ENCODE measurements at places on chromosomes 16 and 17. TPM values are rescaled to one million over a fixed set of nuclear protein-coding genes. Genes with fewer than 3 reads are reported as not detected.

GRCh38 chr17:2366747-2367494 lies 29.6 kb downstream of the SGSM2 start:
- H3K36me3 ChIP-seq = peaks cover 17% of the 10 kb centered on the region
- H3K27ac ChIP-seq = no peak overlapping the region
- H3K27me3 ChIP-seq = no peaks in the 10 kb centered on the region
- peaks cover 45% of the 10 kb centered on the region for H3K4me1 ChIP-seq
- DNase-seq = no peak

Gene OR4D2
- total RNA-seq = not detected

DNA sequence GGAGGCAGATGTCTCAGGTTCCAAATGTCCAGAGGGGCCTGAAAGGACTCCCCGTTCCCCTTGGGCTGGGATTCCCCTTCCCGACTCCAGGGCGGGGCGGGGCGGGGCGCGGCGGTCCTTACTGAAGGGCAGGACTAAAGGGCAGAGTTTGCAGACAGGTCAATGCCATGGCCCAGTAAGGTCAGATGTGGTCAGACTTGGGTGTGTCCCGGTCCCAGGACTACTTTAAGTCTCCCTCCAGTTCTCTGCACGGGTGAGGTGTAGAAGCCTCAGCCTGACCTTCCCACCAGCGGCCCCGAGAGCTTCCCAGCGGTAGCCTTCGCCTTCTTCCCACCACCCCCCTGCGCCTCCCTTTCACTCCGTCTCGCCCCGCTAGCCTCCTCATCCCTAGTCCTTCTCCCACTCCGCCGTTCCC lies 532 bp downstream of the KDM6B start:
- DNase-seq = no peak
- no peaks in the 10 kb centered on the region for H3K36me3 ChIP-seq
- peak overlapping the region; percentile 76 for H3K4me3 ChIP-seq
- peaks cover 47% of the 10 kb centered on the region for H3K4me1 ChIP-seq
- no peaks in the 10 kb centered on the region for H3K27me3 ChIP-seq

Gene CLEC19A
- not detected for total RNA-seq

Gene ADAP2
- 11.1 TPM for total RNA-seq

DNA sequence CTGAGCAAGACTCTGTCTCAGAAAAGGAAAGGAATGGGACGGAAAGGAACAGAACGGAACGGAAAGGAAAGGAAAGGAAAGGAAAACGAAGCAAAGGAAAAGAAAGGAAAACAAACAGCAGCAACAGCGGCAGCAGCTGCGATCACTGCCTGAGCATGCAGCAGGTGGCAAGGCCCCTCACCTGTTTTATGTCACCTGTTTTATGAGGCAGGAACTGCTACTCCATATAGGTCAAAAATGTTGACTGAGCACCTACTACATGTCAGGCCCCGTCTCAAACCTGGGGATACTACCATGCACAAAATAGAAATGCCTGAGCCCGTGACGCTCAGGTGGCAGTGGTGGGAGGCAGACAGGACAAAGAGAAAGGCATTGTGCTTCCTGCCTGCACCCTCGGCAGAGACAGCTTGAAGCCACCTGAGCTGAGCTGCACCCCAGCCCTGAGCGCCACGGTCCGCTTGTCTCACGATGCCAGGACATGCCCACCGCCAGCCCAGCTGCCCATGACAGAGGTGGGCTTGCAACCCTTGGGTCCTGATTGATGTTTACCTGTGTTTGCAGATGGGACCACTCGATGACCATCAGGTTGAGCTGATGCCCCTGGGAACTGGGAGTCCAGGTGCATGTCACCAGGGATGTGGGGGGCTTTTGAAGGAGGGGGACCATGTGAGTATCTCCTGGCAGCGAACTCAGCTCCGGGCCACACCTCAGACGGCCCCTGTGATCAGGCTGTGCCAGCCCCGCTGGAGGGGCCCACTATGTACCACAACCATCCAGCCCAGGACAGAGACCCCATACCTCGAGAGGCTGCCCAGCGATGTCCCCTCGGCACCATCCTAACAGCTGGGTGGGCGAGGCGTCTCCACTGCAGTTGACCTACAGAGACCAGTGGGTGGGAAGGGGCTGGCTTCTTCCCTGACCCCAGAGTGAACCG lies 77.4 kb downstream of the RMI2 start:
- no peaks in the 10 kb centered on the region for H3K36me3 ChIP-seq
- DNase-seq = no peak
- H3K27me3 ChIP-seq = no peaks in the 10 kb centered on the region
- no peak overlapping the region for H3K27ac ChIP-seq

Gene SECTM1
- total RNA-seq = 3.1 TPM

- DNase-seq = no peak
- H3K4me3 ChIP-seq = no peak overlapping the region
- no peak overlapping the region for H3K27ac ChIP-seq
- H3K27me3 ChIP-seq = no peaks in the 10 kb centered on the region
Observed at GRCh38 chr16:685967-686366, 1.8 kb upstream of the JMJD8 start.

DNA sequence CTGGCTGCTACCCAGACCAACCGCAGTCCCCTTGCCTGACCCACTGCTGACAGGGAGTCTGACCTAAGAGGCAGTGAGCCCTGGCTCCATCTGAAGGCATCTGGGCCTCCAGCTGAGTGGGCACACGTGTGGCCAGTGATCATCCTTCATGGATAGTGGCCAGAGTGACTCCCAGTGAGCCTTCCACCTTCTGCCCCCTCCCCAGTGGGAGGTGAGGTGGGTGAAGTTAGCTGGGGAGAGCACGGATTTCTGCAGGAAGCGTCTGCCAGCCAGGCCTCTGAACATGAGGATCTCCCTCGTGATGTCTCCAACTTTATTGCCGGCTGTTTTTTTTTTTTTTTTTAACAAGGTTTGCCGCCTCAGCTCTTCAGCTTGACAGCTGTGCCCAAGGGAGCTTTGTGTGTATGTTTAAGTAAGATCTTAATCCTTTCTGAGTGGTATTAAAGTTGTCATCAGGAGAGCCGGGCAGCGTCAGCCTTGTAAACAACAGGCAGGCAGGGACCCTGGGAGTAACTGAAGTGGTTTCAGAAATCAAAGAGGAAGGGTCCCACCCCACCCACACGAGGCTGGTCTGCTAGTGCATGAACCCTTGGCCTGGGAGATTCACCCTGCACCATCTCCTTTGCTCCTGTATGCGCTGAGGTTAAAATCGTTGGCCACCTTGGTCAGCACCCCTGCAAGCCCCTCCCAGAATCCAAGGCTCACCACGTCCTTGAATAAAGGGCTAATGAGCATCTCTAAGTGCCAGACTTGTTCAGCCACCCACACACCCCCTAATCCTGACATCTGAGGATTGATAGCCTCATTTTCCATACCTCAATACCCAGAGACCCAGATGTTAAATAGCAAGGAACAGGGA lies 33.3 kb downstream of the RHBDL3 start:
- no peaks in the 10 kb centered on the region for H3K4me1 ChIP-seq
- H3K27ac ChIP-seq = no peak overlapping the region
- DNase-seq = no peak
- no peak overlapping the region for H3K4me3 ChIP-seq
- no peaks in the 10 kb centered on the region for H3K36me3 ChIP-seq
- no peaks in the 10 kb centered on the region for H3K27me3 ChIP-seq

GRCh38 chr17:66455060-66455459 lies 152.6 kb downstream of the PRKCA start:
- no peaks in the 10 kb centered on the region for H3K4me1 ChIP-seq
- H3K27ac ChIP-seq = no peak overlapping the region
- no peak overlapping the region for H3K4me3 ChIP-seq

Data from right atrium auricular region (tissue), 2 donors.